Activated T-cell treated with anti-CD3 and anti-CD28 coated beads, Interleukin-2, amount 50 U/mL, for 48 hours (primary cell): ENCODE measurements at places on chromosomes 2 and 18.

GRCh38 chr2:187679454-187679853 lies 125.2 kb upstream of the TFPI start:
- no peak for DNase-seq

GRCh38 chr2:71298914-71299313 lies 32.7 kb upstream of the ZNF638 start:
- DNase-seq = no peak

- DNase-seq = no peak
Measured at GRCh38 chr2:138615257-138615656, 113.7 kb downstream of the SPOPL start.

DNA sequence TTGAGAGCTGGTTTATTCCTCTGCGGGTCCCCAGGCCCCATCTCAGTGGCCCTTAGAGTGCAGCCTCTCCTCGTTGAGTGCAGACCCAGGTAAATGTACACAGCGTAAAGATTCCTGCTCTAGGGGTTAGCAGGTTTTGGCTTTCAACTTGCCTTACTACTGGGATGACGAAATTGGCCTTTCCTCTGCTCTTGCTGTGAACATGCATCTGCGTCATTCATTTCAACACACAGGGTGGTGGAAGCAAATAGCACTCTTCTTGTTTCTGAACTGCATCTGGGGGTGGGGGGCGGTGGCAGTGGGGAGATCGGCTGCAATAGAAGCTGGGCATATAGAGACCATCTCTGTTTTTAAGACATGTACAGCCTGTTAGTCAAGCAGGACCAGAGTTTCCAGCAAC lies 16.5 kb upstream of the SLC16A14 start:
- no peak for DNase-seq

GRCh38 chr18:11955239-11956029 lies 25.9 kb upstream of the IMPA2 start:
- DNase-seq = no peak

- no peak for DNase-seq
Measured at GRCh38 chr2:238095143-238095542, 5.0 kb upstream of the ESPNL start.
